ENCODE measurements at places on chromosomes 12 and 14.

- H3K4me1 ChIP-seq, result no peaks in the 10 kb centered on the region
- H3K36me3 ChIP-seq, result peaks cover 32% of the 10 kb centered on the region
- DNase-seq, result no peak
- H3K27me3 ChIP-seq, result no peaks in the 10 kb centered on the region
- no peak overlapping the region for H3K4me3 ChIP-seq
Measured at GRCh38 chr14:63375769-63376168, 57.0 kb upstream of the GPHB5 start.

DNA sequence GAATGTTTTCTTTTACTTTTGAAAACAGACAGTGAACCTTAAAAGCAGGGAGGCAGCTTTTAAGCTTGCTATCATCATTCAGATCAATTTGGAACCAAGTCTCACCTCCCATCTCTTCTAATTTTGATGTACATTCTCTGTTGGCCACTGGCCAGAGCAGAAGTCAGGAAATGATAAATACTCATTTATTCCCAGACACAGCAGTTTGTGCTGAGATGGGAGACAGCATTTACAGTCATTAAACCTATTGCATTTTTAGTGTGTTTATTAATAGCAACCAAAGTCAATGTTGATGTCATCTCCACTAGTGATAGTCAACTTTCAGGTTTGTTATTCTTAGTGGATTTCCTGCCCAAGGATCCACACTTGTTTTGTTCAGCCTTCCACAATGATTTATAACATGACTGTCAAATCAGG, 320.0 kb upstream of the ATP2B1 start:
- no peak overlapping the region for H3K27ac ChIP-seq
- peaks cover 2% of the 10 kb centered on the region for H3K27me3 ChIP-seq
- peaks cover 6% of the 10 kb centered on the region for H3K4me1 ChIP-seq
- DNase-seq, result no peak

- no peaks in the 10 kb centered on the region for H3K4me1 ChIP-seq
- no peak overlapping the region for H3K27ac ChIP-seq
- DNase-seq, result no peak
- H3K36me3 ChIP-seq, result no peaks in the 10 kb centered on the region
- no peak overlapping the region for H3K4me3 ChIP-seq
- H3K27me3 ChIP-seq, result no peaks in the 10 kb centered on the region
Measured at GRCh38 chr12:100741084-100741711, 53.4 kb upstream of the ANO4 start.

- H3K27ac ChIP-seq, result no peak overlapping the region
- H3K36me3 ChIP-seq, result no peaks in the 10 kb centered on the region
- no peaks in the 10 kb centered on the region for H3K4me1 ChIP-seq
- H3K27me3 ChIP-seq, result no peaks in the 10 kb centered on the region
Measured at GRCh38 chr12:123502163-123502704, 31.3 kb downstream of the RILPL1 start.

- peaks cover 12% of the 10 kb centered on the region for H3K27me3 ChIP-seq
- no peak for DNase-seq
- no peaks in the 10 kb centered on the region for H3K36me3 ChIP-seq
Measured at GRCh38 chr12:102980350-102980749, 22.9 kb downstream of the ASCL1 start.

GRCh38 chr12:28121433-28121832, 68.8 kb upstream of the CCDC91 start:
- H3K4me1 ChIP-seq, result no peaks in the 10 kb centered on the region
- H3K27ac ChIP-seq, result no peak overlapping the region

DNA sequence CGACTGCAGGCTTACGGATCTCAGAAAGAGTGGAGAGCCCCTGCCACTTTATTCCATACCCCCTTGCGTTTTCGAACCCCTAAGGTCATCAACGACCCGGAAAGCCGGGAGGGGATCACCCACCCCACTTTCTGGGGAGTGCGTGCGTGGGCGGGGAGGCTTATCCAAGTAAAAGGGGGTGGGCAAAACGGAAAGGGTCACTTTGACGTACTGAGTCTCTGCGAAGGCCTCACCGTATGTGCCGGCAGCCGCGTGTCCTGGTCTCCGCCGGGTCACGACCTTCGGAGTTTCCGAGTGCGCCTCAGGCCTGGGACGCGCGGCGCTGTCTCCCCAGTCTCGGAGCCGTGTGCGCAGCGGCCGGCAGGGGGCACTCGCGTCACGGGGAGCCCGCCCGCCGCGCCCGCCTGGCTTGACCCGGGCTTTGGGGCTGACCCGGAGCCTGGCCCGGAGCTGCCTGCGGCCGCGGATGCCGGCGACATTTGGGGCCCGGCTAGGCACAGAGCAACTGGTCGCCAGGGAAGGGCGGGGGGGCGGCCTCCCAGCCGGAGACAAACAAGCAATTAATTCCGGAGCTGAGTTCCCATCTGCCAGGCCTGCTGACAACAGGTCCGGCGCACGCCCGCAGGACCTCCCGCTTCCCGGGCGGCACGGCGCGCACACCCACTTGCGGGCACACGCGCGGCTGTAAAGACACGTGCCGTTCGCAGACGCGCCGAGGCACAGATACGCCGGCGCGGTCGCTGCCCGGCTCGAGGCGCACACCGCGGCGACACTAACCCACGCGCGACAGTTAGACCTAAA, 890 bp upstream of the KIF26A start:
- no peak overlapping the region for H3K27ac ChIP-seq
- no peaks in the 10 kb centered on the region for H3K4me1 ChIP-seq
- peak; percentile 52 for DNase-seq
- peak overlapping the region; percentile 33 for H3K4me3 ChIP-seq
- no peaks in the 10 kb centered on the region for H3K36me3 ChIP-seq

DNA sequence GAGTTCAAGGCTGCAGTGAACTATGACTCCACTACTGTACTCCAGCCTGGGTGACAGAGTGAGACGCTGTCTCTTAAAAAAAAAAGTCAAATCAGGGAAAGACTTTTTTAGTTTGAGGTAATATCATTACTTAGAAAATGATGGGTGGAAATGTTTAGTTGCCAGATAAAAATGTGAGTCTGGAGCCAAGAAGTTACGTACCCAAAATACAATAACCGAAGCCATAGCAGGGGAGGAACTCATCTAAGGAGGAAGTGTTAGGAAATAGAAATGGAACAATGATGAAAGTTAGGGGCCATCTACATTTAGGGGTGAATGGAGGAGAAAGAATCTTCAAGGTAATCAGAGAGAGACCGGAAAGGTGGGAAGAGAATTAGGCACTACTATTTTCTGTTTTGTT, 98.8 kb downstream of the DACT1 start:
- H3K36me3 ChIP-seq, result no peaks in the 10 kb centered on the region
- peaks cover 47% of the 10 kb centered on the region for H3K4me1 ChIP-seq
- H3K27ac ChIP-seq, result peak overlapping the region; percentile 38
- DNase-seq, result no peak
- no peaks in the 10 kb centered on the region for H3K27me3 ChIP-seq
- no peak overlapping the region for H3K4me3 ChIP-seq

DNA sequence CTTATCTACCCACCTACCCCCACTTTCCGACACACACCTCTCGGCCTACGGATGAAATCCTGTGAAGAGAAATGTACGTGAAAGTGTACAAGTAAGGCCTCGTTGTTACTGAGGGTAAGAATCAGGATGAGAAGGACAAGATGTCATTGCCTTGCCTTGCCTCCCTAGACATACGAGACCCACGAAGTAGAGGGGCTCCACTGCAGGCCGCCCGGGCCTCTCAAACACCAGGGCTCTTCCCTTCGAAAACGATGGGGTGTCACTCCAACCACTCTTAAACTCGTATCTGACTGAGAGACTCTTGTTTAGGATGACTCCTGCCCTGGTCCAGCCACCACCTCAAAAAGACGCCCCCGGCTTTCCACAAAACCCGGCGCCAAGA, 498 bp downstream of the RACGAP1 start:
- H3K4me3 ChIP-seq, result peak overlapping the region; percentile 99
- peaks cover 30% of the 10 kb centered on the region for H3K4me1 ChIP-seq
- H3K36me3 ChIP-seq, result peaks cover 26% of the 10 kb centered on the region
- peak overlapping the region; percentile 98 for H3K27ac ChIP-seq
- DNase-seq, result no peak

DNA sequence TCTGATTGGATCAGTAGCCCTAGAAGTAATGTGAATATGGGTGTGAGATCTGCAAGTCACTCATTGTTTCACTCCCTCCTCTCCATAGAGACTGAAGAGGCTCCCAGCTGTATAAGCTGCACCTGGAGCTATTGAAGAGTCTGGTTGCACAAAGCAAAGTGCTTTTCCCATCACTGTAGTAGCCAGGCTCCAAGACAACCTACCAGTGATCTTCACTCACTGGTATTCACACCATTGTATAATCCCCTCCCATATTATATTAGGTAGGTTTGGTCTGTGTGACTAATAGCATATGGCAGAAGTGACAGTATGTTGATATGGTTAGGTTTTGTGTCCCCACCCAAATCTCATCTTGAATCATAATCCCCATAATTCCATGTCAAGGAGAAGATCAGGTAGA, 64.4 kb downstream of the ZFC3H1 start:
- no peak overlapping the region for H3K4me3 ChIP-seq
- no peak overlapping the region for H3K27ac ChIP-seq
- no peaks in the 10 kb centered on the region for H3K36me3 ChIP-seq
- no peaks in the 10 kb centered on the region for H3K4me1 ChIP-seq

DNA sequence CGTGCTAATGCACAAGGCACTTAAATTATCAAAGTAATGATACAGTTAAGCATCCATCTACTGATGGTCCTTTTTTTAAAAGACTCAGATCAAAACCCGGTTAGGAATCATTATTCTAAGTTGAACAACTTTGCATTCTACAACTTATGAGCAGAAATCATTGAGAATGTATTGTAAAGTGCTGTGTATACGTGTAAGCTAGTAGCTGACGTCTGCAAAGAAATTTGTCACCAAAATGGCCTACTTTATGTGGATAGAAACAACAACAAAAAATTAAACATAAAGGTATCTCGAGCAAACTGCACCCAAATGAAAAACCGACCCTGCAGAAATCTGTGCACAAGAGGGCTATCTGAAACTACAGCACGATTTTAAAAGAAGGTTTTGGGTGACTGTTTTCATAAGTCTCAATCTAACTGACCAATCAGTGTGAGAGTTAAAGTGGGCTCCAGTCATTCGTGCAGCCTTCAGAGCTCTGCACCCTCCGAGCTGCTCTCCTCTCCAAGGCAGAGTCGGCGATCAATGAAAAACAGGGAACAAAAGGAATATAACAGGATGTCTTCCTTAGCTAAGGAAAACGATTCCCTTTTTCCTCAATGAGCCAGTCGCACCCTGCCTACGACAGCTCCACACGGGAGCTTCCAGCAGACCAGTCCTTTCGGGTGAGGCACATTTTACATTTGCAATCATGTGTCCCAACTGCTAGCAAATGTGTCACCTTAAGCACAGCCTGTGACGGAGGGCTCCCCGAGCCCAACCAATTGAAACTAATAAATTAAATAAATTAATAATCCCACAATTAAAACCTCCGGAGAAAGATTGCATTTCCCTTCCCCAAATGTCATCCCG, 200.7 kb upstream of the FOXN3 start:
- H3K4me1 ChIP-seq, result peaks cover 73% of the 10 kb centered on the region
- peaks cover 20% of the 10 kb centered on the region for H3K36me3 ChIP-seq
- H3K4me3 ChIP-seq, result peak overlapping the region; percentile 91
- no peaks in the 10 kb centered on the region for H3K27me3 ChIP-seq
- H3K27ac ChIP-seq, result peak overlapping the region; percentile 97

DNA sequence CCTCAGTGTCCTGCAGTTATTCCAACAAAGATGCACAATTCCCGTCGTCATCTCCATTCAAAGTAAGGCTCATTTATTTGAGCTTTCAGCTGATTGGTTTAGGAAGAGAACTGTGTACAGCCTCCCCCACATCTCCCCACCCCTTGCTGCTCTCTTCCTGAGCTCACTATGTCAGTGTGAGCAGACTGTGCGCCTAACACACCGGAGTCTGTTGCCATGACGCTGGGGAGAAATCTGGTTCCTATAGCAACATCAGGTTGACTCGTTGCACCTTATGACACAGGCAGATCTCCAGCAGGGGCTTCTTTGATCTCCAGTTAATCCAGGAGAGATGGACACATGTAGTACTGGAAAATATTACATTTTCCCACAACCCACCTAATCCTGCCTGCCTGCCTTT, 319.4 kb downstream of the CACNA1C start:
- DNase-seq, result no peak
- no peaks in the 10 kb centered on the region for H3K36me3 ChIP-seq
- no peak overlapping the region for H3K27ac ChIP-seq
- H3K4me3 ChIP-seq, result no peak overlapping the region

- H3K4me3 ChIP-seq, result no peak overlapping the region
- DNase-seq, result no peak
- H3K36me3 ChIP-seq, result peaks cover 14% of the 10 kb centered on the region
- H3K27me3 ChIP-seq, result peaks cover 16% of the 10 kb centered on the region
Measured at GRCh38 chr12:122835750-122836026, 431 bp downstream of the HIP1R start.

DNA sequence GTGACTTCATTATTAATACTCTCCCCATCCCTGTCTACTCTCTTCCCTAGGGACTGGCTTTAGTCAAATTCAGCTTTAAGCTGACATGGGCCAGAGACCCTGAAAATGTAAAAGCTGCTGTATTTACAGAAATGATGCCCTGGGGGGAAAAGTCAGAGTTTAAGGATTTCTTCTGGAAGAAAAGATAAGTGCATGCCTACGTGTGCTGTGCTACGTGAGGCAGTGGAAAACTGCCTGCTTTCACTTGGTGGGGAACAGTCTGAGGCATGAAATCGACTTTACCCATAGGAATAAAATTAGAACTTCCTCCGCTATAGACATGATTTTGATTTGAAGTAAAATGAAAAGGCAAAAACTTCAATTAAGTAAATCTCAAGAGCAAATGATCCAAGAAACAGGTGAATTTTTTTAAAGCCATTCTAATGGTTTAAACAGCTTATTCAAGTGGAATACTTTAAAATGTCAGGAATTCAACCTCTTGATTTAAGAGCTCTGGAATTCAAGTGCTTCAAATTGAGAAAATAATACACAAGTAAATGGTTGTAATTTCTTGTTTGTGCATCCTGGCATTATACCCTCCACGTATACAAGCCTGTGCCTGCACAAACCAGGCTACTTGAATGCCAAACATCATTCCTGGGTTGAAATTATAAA, 168.5 kb downstream of the FOXN3 start:
- peaks cover 44% of the 10 kb centered on the region for H3K36me3 ChIP-seq
- no peaks in the 10 kb centered on the region for H3K27me3 ChIP-seq
- H3K27ac ChIP-seq, result no peak overlapping the region
- no peak overlapping the region for H3K4me3 ChIP-seq

DNA sequence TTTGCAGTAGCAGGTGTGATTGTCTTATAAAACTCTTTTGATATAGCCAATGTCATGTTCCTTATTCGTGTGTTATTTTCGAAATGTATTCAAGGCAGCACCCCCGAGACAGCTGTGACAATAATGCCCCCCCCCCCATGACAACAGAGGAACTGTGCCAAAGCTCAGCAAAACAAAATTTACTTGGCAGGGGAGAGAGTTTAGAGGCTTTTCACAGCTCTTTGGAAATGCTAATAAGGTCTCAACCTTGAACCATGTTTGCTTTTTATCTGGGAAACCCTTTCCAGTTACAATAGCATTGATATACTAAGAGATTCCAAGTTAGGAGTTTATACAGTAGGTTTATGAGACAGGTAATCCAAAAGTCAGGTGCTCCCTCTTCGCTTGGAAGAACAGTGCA, 56.4 kb upstream of the USP44 start:
- peaks cover 3% of the 10 kb centered on the region for H3K4me1 ChIP-seq
- DNase-seq, result no peak
- no peak overlapping the region for H3K4me3 ChIP-seq
